Activated effector memory CD4-positive, alpha-beta T cell treated with anti-CD3 and anti-CD28 coated beads, Interleukin-2, amount 50 U/mL, for 16 hours (primary cell): ENCODE measurements at places on chromosomes 7 and 10.

DNA sequence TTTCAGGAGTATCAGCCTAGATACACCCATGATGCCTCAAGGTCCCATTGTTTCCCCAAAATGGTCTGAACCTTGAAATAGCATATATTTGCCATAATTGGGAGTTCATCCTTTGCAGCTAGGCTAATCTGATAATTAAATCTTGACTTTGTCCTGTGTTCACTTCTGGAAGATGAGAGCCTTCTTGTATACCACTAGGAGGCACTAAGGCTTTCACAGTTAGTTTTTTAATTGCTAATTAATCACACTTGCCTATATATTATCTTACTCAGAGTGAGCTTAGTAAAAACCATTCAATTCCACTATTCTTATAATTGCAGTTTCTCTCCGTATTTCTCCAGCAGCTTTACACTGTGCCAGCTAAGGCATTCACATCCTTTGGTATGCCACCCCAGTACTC lies 48.7 kb upstream of the MAGI2 start:
- no peak for DNase-seq

GRCh38 chr7:125299003-125299765 lies 369.6 kb upstream of the POT1 start:
- no peak for DNase-seq

- DNase-seq, result no peak
Observed at GRCh38 chr7:44239361-44239760, 38.6 kb downstream of the YKT6 start.

DNA sequence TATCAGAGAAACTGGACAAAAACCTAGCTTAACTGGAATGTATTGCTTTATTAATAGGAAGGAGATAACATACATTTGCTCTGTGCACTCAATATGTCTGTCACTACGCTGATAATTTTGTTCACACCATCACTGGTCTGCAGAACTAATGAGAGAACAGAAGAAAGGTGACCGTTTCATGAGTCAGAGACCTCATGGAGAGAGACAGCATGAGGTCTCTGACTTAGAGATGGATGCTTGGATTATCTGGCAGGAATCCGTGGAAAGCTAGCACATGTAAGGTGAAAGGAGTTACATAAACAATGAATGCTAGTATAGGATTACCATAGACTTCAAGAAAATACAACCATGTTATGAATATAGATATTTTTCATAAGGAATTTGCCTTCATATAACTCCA lies 947.3 kb downstream of the IPMK start:
- DNase-seq, result no peak

GRCh38 chr10:123582084-123582989 lies 83.8 kb upstream of the GPR26 start:
- DNase-seq, result peak; percentile 82

- DNase-seq, result no peak
Observed at GRCh38 chr7:139430443-139430842, 53.0 kb downstream of the KLRG2 start.

DNA sequence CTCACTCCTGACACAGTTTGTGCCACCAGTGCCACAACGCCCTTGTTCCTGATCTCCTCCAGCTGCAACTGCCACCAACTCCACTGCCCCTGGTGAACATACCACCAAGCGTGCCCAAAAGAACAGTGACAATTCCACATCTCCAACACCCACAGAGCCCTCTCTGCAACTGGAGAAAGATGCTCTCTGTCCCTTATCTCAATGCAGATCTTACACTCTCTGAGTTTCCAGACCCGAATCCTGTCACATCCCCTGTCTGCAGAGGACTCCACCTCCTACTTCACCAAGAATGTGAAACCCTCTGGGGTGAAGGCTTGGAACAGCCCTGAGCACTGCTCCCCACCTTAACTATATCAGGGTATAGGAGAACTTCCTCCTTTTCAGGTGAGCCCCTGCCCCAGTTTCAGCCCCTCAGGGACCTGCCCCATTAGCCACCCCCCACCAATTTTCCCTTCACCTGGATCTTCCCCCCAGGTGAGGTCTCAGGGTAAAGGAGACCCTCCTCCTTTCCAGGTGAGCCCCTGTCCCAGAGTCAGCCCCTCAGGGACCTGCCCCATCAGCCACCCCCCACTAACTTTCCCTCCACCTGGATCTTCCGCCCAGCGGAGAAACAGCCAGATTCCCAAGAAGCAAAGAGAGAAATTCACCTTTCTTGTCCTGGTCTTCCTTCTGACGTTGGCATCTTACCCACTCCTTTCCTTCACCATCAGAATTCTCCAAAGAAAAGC lies 55.0 kb downstream of the CPXM2 start:
- no peak for DNase-seq

GRCh38 chr10:34286136-34286739 lies 528.9 kb downstream of the PARD3 start:
- no peak for DNase-seq

DNA sequence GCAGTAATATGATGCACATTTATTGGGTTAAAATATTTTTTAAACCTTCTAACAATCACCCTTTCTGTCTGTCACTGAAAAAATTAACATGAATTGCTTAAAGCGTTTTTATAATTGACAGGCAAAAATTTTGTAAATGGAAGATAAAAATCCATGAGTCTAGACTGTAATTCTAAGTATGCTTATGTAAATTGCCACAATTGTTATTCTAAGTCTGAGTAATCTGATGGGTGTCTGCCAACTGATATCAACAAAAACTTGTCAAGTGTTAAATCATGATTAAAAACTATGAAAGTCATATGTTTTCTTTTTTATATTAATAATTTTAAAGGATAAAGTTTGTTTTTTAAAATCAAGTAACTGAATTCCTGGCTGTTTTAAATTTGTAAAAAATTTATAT lies 208.2 kb downstream of the CDK14 start:
- DNase-seq, result no peak

DNA sequence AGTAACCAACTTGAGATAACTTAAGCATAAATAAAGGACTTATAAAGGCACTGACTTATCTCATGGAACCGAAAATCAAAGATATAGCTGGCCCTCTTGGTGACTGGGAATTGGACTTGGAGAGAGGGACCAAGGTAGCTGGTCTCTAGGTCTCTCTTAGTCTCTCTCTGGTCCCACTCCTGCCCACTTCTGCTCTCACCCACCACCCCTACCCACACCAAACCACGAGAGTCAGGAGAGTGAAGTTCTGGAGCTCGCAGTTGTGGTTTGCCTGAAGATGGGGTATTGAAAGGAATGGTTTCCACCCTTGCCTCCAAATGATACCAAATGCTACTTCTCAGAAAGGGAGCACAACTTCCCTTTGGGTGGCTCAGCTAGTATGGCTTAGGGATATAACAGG lies 216.3 kb downstream of the LRMDA start:
- DNase-seq, result no peak

- no peak for DNase-seq
Observed at GRCh38 chr7:140903741-140904480, 20.8 kb downstream of the BRAF start.

DNA sequence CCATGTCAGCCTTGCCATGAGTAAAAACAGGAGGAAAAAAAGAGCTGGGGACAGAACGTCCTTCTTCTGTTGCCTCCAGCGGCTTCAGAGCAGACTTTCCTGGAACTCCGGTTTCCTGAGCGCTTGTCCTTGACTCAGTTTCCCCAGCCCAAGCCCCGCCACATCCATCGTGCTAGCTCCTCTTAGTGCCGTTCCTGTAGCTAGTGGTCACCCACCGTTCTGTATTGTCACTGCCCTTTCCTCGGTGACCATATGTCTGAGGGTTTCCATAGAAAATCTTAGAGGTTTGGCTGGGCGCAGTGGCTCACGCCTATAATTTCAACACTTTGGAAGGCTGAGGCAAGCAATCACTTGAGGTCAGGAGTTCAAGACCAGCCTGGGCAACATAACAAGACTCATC lies 100.1 kb downstream of the CUX1 start:
- no peak for DNase-seq

DNA sequence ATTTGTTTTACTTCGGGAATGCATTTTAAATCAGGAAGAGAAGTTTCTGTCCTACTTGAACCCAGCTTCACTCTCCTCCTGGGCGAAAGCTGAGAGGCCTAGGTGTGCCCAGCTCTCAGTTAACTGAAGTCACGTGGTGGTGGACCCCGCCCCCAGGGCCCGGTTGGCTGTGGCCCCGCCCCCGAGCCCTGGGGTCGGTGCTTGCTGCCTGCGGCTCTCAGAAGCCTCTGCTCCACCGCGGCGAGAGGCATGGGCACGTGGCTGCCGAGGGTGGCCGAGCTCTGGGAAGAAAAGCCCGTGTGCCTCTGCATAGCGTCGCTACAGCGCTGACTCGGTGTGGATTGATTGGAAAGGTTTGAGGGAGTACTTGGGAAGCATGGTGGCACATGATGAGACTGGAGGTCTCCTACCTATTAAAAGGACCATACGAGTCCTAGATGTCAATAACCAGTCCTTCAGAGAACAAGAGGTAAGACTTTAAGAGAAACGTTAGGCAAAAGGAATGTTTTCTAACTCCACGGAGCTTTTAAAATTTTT lies 34.1 kb downstream of the NET1 start:
- peak; percentile 89 for DNase-seq

- no peak for DNase-seq
Observed at GRCh38 chr7:45911311-45911710, 9.8 kb downstream of the IGFBP3 start.

- DNase-seq, result no peak
Observed at GRCh38 chr7:137488038-137488437, 144.5 kb upstream of the PTN start.

- peak; percentile 24 for DNase-seq
Observed at GRCh38 chr7:45699726-45700390, 125.7 kb downstream of the ADCY1 start.

GRCh38 chr10:29575098-29575455 lies 59.7 kb downstream of the SVIL start:
- DNase-seq, result no peak

- no peak for DNase-seq
Observed at GRCh38 chr7:142809671-142810070, 38.9 kb downstream of the PRSS2 start.

DNA sequence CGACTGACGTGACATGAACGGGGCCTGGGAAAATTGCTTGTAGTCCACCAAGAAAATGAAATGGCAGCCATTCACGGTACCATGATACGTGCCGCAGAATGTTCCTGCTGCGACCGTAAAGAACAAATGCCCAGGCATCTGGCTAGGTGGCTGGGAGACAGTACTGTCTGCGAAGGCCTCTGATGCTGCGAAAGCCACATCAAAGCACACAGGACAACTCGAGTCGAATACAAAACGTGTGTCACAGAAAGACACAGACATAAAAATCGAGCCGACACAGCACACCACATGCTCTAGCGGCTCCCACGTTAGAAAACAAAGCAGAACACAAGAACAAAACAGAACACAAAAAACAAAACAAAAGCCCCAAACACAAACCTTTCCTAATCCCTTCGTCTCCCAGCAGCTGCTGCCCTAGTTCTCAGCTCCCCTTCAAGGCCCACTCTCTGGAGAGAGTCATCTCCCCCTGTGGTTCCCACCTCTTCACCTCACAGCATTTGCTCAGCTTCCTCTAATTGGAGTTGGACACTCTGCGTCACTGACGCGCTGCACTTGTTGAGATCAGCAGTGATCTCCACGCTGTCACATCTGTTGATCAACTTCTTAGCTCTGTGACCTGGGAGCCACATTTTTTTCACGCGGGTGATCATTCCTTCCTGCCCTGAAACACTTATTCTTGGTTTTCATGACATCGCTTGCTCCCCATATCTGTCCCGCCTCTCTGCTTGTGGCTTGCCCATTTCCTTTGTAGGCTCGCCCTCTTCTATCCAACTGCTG lies 112.2 kb downstream of the CLEC2L start:
- peak; percentile 82 for DNase-seq

GRCh38 chr7:90568213-90568612 lies 27.9 kb upstream of the CDK14 start:
- DNase-seq, result no peak

DNA sequence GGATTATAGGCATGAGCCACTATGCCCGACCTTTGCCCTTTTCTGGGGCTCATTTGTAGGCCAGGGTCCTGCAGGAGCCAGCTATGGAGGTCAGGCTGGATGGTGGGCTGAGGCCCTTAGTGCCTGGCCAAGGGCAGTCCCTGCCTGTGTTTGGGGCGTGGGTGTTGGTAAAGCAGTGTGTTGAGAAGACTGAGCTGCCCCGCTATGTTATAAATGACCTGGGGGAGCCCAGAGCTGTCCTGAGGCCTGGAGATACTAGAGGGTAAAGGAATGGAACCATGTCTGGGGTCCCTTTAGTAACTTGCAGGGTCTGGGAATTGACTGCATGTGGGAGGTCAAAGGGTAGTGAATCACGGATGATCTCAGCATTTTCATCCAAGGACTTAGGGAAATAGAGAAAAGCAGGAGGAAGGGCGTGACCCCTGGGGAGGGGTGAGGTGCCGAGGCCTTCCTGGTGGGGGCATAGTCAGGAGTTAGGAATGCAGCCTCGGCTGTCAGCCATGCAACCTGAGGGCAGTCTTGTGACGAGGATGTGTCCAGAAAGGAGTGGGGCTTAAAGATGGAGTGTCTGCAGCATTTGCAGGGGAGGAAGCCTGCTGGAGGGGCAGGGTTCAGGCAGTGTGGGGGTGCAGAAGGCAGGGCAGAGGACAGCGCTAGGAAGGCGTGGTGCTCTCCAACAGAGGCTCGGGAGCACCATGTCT lies 31.5 kb downstream of the TMEM248 start:
- no peak for DNase-seq

DNA sequence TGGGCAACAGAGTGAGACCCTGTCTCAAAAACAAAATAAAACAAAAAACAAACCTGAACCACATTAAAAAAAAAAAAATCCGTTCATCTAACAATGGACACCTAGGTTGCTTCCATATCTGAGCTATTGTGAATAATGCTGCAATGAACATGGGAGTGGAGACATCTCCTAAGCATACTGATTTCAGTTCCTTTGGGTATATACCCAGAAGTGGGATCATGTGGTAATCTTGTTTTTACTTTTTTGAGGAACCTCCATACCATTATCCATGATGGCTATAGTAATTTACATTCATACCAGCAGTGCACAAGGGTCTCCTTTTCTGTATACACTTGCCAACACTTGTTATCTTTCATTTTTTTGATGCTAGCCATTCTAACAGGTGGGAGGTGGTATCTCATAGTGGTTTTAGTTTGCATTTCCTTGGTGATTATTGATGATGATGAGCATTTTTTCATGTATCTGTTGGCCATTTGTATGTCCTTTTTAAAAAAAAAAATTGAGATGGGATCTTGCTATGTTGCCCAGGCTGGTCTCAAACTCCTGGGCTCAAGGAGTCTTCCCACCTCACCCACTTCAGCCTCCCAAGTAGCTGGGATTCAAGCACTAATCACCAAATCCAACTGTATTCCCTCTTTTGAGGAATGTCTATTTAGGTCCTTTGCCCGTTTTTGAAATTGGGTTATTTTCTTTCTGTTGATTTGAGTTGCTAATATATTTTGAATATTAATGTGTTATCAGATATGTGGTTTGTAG lies 17.5 kb downstream of the CDK13 start:
- DNase-seq, result no peak

GRCh38 chr7:55108401-55108800 lies 89.6 kb downstream of the EGFR start:
- no peak for DNase-seq

GRCh38 chr7:76328389-76328788 lies 25.9 kb downstream of the HSPB1 start:
- no peak for DNase-seq

GRCh38 chr10:116784035-116784434 lies 41.7 kb upstream of the HSPA12A start:
- DNase-seq, result no peak

GRCh38 chr10:9068003-9068402 lies 1013.5 kb downstream of the GATA3 start:
- DNase-seq, result no peak
